ENCODE measurements at places on chromosomes 2 and 18. TPM values are rescaled to one million over a fixed set of nuclear protein-coding genes. Genes with fewer than 3 reads are reported as not detected.

COLEC12 gene
- total RNA-seq: 0.06 TPM

ANTXR1 gene
- 167 TPM for total RNA-seq

TBC1D8 gene
- 38.3 TPM for total RNA-seq

GAD1 gene
- 0.79 TPM for total RNA-seq

GKN1 gene
- 0.72 TPM for total RNA-seq

AGPS gene
- 38.2 TPM for total RNA-seq

MREG gene
- total RNA-seq: 6.4 TPM

CAVIN2 gene
- total RNA-seq: 11.9 TPM

HOXD13 gene
- 0.24 TPM for total RNA-seq

RNF125 gene
- 0.53 TPM for total RNA-seq

IL1RN gene
- total RNA-seq: 0.43 TPM

NCOA1 gene
- total RNA-seq: 9.8 TPM

SIX2 gene
- 0.39 TPM for total RNA-seq

ZNF532 gene
- total RNA-seq: 29.1 TPM

DUSP19 gene
- total RNA-seq: 0.41 TPM
